ENCODE measurements at places on chromosomes 1 and 21.
A peak's percentile ranks its signal among the peaks of the same experiment; 100 is the strongest.

- no peak for DNase-seq
Measured at GRCh38 chr1:55870106-55870505, 654.9 kb upstream of the USP24 start.

DNA sequence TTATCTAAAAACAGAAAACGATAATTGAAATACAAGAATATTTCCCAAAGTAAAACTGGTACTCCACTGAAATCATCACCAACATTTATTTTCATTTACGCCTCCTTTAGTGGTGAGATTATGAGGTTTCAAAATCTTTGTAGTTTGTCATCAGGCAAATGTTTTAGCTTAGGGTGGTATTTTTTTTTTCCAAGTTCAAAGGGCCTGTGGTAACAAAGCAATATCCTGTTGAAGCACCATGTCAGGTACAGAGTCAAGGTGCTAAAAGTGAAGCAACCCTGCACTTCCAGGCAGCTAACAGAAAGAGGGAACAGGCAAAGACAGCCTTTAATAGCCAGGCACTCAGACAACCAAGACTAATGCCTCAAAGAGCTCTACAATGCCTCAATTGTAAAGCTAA, 89.2 kb downstream of the JAK1 start:
- no peak for DNase-seq

- no peak for DNase-seq
Measured at GRCh38 chr1:22588899-22589422, 25.7 kb downstream of the EPHA8 start.

GRCh38 chr1:15703562-15703961, 19.4 kb downstream of the PLEKHM2 start:
- peak; percentile 68 for DNase-seq

Measured in inflammatory macrophage treated with lipopolysaccharide for 1 hour (primary cell).